NCI-H1694 treated with DMSO at 0.1 percent for 48 hours (cell line): ENCODE measurements at places on chromosomes 1 and 21.
A peak's percentile ranks its signal among the peaks of the same experiment; 100 is the strongest.

DNA sequence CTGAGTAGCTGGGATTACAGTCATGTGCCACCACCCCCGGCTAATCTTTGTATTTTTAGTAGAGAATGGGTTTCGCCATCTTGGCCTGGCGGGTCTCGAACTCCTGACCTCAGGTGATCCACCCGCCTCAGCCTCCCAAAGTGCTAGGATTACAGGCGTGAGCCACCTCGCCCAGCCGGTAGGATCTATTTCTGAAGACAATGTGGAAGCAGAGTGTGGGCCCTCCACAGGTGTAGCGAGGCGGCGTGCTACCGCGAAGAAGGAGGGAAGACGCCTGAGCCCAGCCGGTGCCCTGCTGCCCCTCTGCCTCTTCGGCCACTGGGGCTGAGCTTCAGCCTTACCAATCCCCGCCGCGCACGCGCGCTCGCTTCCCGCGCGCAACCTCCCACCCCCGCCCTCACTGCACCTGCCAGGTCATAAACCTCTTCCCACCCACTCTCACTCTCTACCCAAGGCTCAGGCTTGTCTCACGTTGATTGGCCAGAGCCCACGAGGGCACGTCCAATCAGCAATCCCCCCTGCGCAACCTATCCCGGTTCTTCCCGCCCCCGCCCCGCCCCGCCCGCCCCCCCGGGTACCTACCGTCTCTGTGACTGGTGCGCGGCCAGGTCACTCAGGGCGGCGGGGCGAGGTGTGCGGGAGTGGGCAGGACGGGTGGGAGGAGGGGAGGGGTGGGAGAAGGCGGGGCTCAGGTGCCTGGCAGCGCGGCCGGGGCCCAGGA is 409 bp upstream of the HOOK1 start:
- DNase-seq: peak; percentile 68

- DNase-seq: no peak
These were observed 49.5 kb downstream of the DR1 start for GRCh38 chr1:93395195-93395594.

GRCh38 chr1:47738560-47739182 is 258.5 kb downstream of the TRABD2B start:
- peak; percentile 6 for DNase-seq

DNA sequence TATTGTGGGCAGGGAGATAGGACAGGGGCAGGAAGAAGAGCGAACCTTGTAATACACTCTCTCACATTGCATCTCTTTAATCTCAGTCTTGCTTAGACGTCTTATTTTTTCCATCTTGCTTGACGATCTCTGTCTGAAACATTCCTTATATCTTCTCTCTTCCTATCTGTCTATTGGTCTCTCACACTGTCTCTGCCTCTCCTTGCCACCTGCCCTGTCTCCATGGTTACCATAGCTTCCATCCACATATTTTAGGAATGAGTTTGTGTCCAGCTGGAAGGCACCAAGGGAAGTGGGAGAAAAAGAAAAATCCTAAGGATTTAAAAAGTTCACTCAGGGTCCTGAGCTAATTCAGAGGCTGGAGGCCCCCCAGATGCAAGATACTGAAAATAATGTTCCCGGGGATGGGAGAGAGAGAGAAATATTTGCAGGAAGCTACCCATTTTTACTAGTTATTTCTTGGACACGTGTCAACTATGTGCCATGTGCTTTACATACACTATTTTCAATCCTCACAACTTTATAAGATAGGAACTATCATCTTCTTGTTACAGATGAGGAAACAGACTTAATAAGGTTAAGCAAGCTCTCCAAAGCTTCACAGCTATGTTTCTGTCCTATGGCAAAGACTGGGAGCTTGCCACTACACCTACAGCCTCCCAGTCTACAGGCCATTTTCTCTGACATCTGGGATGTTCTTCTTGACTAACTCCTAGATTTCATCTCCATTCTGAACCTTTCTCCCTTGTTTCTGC is 933 bp downstream of the ANKRD34A start:
- no peak for DNase-seq

- DNase-seq: no peak
These were observed 6.7 kb upstream of the CD55 start for GRCh38 chr1:207314816-207315215.

DNA sequence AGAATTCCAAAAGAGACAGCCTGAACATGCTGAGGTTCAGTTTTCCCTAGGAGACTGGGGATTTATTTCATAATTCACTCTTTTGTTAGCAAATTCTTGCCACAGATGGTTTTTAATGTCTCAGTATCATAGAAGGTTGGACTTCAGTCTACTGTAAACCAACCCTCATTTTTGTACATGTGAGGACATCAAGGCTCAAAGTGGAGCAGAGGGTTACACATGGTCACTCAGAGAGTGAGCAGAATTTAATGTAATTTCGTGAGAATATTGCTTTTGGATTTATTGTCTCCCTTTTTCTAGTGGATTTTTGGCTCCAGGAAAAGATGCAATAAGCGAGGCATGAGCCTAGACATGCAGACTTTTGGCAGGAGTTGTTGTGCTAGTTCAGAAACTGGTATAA is 210.8 kb upstream of the JUN start:
- DNase-seq: no peak

DNA sequence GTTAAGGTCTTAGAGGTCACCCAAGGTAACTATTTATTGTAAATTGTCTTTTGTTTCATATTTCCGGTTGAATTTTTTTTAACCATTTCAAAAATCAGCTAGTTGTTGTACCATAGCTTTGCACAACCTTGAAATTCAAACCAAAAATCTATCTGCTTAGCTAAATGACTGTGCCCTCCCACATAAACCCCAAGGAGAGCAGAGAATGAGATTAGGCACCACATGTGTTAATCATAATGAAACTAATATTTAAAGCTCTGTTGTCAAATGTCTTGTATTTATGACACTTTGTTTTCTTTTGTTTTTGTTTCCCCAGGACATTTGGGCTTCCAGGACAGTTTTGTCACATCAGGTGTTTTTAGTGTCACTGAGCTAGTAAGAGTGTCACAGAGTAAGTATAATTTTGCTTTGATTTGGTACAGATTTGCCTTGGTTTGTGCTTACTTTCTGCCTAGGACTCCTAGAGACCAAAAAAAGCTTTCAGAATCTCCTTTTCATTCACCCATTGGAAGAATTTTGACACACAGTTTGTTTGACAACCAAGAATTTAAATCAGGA is 249.9 kb downstream of the NFIA start:
- no peak for DNase-seq

- DNase-seq: no peak
These were observed 21.3 kb downstream of the IFI16 start for GRCh38 chr1:159030877-159031447.

DNA sequence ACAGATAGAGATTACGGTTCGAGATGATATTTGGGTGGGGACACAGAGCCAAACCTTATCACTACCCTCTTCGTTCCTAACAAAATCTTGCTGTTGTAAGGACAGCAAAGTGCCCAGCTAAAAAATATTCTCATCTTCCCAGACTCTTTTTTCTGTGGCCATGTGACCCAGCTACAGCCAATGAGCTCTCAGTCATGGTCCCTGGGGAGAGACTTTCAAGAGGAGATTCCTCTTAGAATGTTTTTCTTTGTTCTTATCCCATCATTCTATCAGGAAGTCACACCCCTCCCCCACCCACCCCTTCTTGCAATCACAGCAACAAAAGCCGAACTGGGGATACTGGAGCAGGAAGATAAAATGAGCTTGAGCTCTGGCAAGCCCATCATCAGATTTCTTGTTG is 247.1 kb downstream of the CHRM3 start:
- DNase-seq: no peak

- no peak for DNase-seq
These were observed 46.3 kb downstream of the TNNT2 start for GRCh38 chr1:201331166-201331565.
